ENCODE measurements at places on chromosomes 11 and 22.

GRCh38 chr11:59778122-59778521 is 22.9 kb downstream of the STX3 start:
- DNase-seq: no peak

- DNase-seq: no peak
These were observed 256.7 kb upstream of the CCDC90B start for GRCh38 chr11:83542861-83543260.

DNA sequence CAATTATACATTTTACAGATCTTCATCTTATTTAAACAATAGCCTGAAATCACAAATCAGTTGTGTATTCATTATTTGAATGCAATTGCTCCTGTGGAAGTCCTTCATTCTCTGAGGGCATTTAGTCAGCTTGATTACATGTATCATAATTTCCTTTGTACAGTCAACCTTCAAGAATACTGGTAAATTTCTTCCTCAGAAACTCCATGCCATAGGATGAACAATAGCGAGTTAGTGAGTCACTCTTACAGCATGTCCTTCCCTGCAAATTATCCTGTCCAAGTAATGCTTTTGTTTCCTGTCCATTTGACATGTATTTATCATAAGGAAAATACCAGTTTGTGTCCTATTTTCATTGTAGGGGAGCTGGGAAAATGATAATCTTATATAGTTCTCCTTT is 3.8 kb downstream of the OR10S1 start:
- DNase-seq: no peak

GRCh38 chr22:36510966-36511881 is 4.4 kb upstream of the FOXRED2 start:
- DNase-seq: no peak

DNA sequence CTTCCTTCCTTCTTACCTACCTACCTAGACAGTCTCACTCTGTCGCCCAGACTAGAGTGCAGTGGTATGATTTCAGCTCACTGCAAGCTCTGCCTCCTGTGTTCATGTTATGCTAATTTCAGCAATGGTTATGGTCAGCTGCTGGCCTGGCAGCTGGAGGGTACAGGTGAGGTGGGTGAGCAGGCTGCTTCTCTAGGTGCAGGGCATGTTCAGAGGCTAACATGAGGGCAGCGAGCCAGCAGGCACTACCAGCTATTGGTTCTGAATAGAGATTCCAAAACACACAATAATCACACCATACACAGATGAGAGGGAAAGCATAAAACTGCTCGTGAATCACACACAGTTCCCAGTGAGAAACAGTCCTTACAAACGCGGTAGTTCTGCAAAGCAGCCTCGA is 48.7 kb upstream of the RFPL3 start:
- DNase-seq: no peak

DNA sequence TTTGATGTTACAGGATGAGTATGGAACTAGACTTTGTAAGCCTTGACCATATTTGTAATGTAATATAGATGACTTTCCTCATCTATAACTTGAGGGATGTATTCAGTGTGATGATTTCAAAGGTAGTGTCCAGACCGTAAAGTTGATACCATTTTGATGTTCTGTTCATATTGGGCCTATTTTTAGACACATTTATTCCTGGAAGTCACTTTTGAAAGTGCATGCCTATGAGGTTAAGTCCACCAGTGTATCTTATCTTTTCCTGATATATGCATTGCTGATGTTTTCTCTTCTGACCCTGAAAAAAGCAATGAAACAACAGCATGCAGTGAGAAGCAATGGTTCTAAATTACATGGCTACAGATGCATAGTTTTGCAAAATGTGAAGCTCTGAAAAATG is 244.7 kb upstream of the PDGFD start:
- DNase-seq: no peak

- DNase-seq: no peak
These were observed 42.4 kb downstream of the SLCO2B1 start for GRCh38 chr11:75193271-75193670.

DNA sequence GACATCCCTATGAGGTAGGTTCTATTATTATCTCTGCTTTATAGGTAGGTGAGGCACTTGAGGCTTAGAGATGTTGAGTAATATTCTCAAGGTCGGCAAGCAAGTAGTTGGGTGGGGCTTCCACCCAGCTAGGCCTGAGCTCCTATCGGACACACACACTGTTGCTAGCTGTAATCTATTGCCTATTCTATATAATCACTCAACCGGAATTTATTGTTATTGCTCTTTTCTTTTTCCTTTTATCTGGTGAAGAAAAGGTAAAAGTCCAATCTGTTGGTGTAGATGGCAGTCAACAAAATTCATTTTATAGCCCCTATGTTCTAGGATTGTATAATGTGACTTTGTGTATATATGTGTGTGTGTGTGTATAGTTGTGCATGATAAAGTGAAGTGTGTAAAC is 3.4 kb downstream of the OR9Q2 start:
- DNase-seq: no peak

- DNase-seq: no peak
These were observed 5.4 kb downstream of the BEST1 start for GRCh38 chr11:61955422-61956135.

DNA sequence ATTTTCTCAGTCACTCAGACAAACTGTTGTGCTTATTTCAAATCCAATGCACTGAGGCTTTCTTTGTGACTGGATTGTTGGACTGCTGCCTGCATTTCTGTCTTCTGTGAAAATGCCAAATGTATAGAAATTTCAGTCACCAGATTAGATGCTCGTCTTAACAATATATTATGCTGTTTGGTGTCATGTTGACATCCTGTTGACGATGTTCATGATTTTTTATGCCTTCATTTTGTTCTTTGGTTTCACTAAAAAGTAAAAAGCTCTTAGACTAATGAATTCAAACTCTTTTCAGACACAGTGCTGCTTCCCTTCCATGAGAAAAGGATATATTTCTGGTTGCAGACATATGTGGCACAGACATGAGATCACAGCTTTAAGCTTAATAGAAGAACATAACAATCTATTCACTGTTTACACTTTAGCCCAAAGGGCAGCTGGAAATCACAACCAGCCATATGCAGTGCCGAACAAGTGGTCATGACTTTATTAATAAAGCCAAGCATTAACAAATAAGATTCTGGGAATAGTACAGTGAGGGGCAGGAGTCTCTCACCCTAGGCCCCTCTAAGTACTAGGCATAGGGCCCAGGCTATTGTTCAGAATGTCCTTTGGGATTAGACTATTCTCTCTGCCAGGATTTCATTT is 9.4 kb upstream of the SOX6 start:
- no peak for DNase-seq

GRCh38 chr22:27401321-27401720 is 400.2 kb downstream of the MN1 start:
- no peak for DNase-seq

- DNase-seq: no peak
These were observed 82.2 kb downstream of the DEPDC5 start for GRCh38 chr22:31836010-31836409.

GRCh38 chr11:70740488-70740851 is 342.1 kb downstream of the CTTN start:
- no peak for DNase-seq

DNA sequence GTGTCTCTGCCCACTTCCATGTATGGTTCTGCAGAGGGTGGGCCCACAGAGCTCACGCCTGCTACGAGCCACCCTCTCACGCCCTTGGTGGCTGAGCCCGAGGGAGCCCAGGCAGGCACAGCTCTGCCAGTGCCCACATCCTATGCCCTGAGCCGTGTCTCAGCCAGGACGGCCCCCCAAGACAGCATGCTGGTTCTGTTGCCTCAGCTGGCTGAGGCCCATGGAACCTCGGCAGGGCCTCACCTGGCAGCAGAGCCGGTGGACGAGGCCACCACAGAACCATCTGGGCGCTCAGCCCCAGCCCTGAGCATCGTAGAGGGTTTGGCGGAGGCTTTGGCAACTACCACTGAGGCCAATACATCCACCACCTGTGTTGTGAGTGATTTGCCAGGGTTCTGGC is 64.0 kb downstream of the OTOG start:
- DNase-seq: no peak

GRCh38 chr11:128893578-128894285 is 2.6 kb downstream of the KCNJ5 start:
- no peak for DNase-seq

GRCh38 chr11:61045271-61045670 is 57.0 kb upstream of the CD5 start:
- DNase-seq: no peak

GRCh38 chr11:107731941-107732688 is 20.3 kb upstream of the SLN start:
- DNase-seq: no peak

DNA sequence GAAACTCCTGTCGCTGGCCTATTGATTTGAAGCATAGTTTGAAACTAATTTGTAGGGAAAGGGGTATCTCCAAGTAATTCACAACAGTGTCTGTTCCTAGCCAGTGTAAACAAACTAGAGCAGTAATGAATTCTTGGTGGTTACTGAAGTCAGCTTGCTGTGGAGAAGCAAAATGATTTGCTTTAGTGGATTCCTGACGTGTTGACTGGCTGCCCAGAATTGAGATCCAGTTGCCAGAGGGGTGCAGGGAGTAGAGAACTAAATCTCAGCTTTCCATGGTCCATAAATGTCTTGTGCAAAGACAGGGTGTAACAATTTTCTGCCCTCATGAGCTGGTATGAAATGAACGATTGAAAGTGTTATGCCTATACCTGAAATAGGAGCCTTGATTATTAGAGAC is 382.5 kb upstream of the KIRREL3 start:
- no peak for DNase-seq

- DNase-seq: no peak
These were observed 17.3 kb downstream of the RPUSD4 start for GRCh38 chr11:126194121-126194543.

Measured in activated CD4-positive, alpha-beta T cell treated with anti-CD3 and anti-CD28 coated beads for 24 hours (primary cell).